Activated B cell treated with CpG ODN at 0.5 μM for 24 hours (primary cell): ENCODE measurements at places on chromosomes 12 and 14.

DNA sequence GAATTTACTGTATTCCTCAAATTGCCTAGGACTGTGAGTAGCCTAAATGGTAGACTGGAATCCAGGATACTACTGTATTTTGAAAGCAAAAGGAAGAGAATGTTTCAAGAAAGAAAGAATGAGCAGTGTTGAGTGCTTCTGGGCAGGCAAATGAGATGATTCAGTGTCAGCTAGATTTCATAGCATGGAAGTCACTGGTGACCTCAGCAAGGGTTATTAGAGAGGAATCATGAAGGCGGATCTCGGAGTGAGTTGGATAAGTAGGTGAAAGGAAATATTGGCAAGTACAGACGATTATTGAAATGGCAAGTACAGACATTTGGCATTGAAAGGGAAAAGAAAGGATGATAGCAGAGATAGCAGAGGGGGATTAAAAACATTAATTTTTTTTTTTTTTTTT, 27.1 kb downstream of the VRK1 start:
- DNase-seq: no peak

- DNase-seq: no peak
These were observed 30.3 kb upstream of the INSM2 start for GRCh38 chr14:35503646-35504045.

GRCh38 chr12:7716381-7716780, 5.1 kb downstream of the DPPA3 start:
- DNase-seq: no peak

DNA sequence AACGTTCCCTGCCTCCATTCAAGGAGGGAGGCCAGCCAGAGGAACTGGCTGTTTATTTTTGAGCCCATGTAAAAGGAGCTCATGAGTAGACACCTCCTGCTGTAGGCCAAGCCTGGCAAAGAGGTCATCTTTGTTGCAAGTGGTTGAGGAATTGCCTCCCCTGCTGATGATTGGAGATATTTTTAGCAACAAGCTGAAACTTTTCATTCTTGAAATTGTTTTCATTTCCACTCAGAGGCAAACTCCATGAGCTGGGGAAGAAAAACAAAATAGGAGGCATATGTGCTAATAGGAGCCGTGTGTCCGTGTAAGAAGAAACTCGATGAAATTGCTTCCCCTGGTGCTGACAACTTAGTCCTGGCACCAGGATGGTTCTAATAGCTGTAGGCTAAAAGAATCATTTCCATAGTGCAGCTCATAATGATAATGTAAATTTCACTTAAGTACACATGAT, 440.1 kb upstream of the FAR2 start:
- no peak for DNase-seq

- no peak for DNase-seq
These were observed 40.5 kb downstream of the METTL25 start for GRCh38 chr12:82398879-82399278.

DNA sequence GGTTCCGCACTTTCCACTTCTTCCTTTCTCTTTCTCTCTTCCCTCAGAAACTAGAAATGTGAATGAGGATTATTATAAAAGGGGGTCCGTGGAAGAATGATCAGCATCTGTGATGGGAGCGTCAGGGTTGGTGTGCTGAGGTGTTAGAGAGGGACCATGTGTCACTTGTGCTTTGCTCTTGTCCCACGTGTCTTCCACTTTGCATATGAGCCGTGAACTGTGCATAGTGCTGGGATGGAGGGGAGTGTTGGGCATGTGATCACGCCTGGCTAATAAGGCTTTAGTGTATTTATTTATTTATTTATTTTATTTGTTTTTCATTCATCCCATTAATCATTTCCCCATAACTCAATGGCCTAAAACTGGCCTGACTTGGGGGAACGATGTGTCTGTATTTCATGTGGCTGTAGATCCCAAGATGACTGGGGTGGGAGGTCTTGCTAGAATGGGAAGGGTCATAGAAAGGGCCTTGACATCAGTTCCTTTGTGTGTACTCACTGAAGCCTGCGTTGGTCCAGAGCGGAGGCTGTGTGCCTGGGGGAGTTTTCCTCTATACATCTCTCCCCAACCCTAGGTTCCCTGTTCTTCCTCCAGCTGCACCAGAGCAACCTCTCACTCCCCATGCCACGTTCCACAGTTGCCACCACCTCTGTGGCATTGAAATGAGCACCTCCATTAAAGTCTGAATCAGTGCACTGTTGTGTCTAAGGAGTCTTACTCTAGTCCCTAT, 4.6 kb upstream of the ATN1 start:
- no peak for DNase-seq

DNA sequence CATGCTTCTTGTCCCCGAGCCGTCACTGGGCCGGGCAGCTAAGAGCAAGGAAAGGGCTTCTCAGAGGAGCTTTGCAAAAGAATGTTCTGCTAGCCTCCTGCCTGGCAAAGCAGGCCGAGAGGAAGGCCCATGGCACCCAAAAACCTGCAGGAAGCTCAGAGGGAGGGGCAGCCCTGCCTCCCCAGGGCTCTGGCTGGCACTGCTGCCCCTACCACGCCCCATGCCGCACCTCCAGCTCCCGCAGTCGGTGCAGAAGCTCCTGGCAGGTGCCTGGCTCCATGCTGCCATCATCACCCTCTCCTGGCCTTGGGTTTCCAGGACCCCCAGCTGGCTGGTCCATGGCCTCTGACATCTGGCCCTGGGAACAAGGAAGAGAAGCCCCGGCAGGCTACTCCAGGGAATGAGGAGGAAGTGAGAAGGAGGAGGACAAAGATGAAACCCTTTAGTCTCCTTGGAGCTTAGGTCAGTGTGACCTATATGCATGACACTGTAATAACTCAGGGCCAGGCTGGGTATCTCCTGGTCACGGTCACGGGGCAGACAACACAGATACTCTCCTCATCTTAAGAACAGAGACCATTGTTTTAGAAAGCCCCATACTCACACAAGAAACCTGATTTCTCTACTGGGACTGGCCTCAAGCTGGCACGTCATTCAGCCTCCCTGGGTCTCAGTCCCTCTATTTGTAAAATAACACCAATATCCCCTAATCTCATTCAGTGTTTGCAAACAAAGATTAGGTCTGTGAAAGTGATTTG, 24.3 kb downstream of the NCKAP5L start:
- DNase-seq: no peak

DNA sequence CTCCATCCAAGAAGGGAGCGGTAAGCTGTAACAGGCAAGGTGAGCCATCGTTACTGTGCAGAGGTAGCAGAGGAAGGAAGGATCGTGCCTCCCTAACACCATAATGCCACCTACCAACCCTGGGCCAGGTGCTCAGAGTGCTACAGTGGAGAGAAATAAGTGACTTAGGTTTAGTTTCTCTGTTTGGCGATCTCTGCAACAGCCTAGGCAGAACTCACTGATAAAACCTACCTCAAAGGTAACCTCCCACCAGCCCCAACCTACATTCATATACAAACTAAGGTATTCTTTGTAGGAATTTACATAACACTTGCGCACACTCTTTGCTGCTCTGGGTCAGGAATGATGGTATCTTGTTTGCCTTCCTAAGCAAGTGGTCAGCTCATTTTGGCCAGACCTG, 93.4 kb upstream of the TMEM132D start:
- no peak for DNase-seq

DNA sequence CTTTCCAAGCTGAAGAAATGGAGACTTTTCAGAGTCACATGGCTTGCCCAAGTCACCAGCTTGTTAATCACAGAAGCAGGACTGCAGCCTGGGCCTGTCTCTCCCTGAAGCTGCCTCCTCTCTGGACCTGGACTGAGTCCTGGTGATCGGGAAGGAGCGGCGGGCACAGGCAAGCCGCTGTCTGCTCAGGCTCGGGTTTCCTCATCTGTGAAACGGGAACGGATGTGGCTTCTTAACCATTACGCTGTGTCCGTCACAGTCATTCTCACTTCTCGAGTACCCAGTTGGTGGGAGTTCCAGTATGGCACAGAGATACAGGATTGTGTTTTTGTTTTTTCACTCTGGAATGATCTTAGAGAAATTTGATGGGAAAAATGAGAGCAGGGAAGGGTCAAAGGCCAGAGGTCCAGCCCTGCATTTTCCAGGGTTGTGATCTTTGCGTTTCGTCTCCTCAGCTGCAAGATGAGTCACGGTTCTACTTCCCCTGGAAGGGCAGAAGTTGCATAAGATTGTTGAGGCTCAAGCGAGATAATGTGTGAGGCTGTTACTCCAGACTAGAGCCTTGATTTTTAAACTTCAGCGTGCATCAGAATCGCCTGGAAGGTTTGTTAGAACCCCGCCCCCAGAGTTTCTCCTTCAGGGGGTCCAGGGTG, 7.6 kb upstream of the LRTM2 start:
- DNase-seq: no peak

DNA sequence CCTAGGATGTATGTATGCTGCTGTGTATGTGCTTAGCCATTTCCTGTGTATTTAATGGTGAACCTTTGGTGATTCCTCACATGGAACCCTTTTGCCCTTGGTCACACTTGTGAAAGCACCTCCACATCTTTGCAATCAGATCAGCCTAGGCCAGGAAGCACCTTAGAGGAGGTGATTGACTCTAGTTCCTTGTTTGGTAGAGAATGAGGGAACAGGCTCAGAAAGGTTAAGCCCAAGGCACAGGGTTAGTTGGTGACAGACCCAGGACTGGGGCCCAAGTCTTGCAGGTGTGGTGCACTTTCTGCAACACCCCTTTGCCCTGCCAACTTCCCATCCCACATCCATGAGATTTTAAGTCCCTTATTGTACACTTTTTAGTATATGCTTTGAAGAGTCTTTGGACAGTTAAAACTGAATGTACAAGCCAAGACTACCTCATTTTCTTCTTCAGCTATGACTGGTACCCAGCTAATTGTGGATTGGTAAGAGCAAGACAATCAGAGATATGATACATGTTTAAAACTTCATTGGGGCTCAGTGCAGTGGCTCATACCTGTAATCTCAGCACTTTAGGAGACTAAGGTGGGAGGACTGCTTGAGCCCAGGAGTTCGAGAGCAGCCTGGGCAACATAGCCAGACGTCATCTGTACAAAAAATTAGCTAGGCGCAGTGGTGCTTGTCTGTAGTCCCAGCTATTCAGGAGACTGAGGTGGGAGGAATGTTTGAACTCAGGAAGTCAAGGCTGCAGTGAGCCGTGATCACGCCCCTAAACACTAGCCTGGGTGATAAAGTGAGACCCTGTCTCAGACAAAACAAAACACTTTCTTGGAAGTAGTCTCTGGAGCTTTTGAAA, 71.1 kb downstream of the RASSF3 start:
- no peak for DNase-seq

- DNase-seq: no peak
These were observed 2.5 kb downstream of the FUT8 start for GRCh38 chr14:65414961-65415589.

DNA sequence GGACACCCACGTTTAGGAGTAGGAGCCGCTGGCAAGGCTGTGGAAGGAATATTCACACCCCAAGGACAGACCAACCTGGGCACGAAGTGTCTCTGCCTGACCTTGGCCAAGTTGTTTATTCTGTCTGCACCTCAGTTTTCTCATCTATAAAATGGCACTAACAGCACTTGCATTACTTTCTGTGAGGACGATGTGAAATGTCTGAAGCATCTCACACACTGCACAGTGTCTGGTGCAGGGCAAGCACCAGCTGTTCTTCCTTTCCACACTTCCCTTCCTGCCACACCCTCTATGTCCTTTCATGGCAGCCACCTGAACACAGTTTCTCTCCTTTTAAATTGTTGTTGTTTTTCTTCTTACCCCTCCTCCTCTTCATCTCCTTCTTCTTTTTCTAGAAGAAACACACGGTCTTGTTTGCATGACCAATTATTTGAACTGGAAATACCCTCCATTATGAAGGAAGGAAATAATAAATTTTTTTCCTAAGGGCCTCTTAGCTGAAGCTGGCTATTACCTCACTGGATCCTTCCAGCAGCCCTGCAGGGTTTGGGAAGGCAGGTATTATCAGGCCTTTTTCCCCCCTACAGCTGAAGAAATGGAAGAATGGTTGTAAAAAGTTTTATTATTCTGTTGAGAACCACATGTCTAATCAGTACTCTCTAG, 42.9 kb upstream of the ATP23 start:
- no peak for DNase-seq

GRCh38 chr12:130965214-130965613, 11.5 kb downstream of the ADGRD1 start:
- DNase-seq: no peak

DNA sequence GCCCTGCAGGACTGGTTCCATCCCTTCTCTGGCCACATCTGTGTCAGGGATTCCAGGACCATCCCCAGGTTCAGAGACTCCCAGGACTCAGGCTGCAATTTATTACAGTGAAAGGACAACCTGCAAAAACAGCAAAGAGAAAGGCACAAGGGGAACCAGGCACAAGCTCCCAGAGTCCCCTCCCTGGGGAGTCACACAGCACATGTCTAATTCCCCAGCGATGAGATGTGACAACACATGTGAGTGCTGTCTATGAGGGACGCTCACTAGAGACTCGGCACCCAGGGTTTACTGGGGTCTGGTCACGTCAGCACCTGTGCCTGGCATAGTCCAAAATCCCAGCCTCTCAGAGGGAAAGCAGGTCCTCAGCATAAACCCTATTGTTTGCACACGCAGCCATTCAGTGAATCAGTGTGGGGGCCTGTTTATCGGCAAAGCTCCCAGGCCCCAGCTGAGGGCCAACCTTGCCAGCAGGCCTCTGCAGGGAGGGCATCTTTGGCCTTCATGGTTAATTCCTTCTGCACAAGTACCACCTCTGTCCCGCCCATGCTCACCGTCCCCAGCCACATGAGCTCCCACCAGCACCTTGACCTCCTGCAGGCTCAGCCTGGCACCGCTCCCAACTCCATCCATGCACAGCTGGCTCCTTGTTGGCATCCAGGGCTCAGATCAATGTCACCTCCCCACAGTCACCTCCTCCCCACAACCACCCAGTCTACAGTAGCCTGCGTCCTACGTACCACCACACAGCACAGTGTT, 198.9 kb upstream of the SFSWAP start:
- DNase-seq: no peak

GRCh38 chr12:49349266-49349665, 2.6 kb downstream of the DNAJC22 start:
- DNase-seq: no peak

GRCh38 chr14:75236901-75237419, 41.7 kb upstream of the FOS start:
- no peak for DNase-seq

DNA sequence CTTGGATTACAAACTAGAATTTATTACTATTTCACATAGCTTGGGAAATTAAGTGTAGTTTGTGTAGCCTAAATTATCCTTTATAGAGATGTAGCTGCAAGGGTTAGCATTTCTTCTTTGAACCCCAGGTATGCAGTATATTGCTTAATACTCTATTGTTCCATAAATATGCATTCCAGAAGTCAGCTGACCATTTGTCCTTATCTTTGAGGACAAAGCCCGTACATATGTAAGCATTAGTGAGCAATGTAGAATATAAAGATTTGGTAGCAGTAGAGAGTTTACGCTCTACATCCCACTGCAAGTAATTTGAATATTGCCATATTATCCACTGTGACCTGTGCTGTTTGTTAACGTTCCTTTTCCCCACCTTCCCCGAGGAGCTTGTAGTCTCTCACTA, 26.9 kb downstream of the PPM1A start:
- DNase-seq: no peak

DNA sequence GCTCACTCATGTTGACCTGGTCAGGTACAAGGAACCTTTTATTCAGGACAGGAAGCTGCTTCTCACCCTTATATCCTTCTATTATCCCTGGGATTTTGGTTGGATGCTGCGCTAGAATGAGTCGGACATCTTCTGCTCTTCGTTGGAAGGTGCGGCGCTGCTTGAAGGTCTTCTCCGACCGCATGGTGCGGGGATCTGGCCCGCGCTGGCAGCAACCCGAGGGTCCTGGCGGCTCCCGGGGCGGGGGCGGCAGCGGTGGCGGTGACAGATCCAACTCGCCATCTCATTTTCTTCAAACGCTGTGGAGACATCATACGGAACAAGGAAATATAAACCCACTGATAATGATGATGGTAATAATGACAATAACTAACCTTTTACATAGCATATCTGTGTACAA, 126.3 kb downstream of the ATXN7L3B start:
- no peak for DNase-seq
